Cerebellar cortex (tissue), 1 donor: ENCODE measurements at places on chromosomes 3 and 15.

DNA sequence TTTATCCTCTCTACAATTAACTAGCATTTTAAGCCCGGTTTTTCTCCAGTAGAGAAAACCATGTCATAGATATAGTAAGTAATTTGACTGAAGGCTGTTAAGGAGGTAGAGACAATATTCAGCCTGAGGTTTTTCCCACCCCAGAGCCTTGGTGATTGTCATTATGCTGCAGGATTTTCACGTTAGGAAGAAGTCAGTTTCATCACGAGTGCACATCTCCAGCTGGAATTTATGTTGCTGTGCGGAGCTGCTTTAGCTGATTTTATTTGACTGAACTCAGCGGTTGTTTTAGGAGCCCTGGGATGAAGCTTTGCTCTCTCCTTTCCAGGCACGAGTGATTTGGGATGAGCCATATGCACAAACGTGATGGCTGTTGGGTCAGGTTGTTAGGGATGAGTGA, 271.3 kb upstream of the RGMA start:
- no peak for DNase-seq

GRCh38 chr3:36832406-36832805, 68.1 kb upstream of the DCLK3 start:
- DNase-seq: no peak

DNA sequence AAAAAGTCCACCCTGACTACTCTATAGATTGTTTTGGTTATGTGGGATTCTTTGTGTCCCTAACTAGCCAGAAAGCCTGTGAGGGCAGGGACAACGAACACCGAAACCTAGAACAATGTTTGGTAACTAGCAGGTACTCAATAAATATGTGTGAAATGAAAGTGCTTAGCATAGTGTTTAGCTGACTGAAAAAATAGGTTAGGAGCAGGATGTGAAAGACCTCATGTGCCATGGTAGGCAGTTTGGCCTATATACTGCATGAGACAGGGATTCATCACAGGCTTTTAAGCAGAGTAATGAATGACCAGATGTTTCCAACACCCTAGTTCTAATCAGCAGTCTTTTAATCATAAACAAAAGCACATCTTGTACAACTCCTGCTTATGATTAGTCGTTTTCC, 64.2 kb downstream of the MYO5A start:
- DNase-seq: no peak

GRCh38 chr15:22735781-22736180, 50.7 kb upstream of the NIPA1 start:
- DNase-seq: no peak

GRCh38 chr3:171327441-171328174, 132.6 kb downstream of the TNIK start:
- no peak for DNase-seq

- no peak for DNase-seq
Observed at GRCh38 chr15:93296759-93297500, 207.9 kb upstream of the RGMA start.

- no peak for DNase-seq
Observed at GRCh38 chr3:194971009-194971408, 285.3 kb downstream of the FAM43A start.

DNA sequence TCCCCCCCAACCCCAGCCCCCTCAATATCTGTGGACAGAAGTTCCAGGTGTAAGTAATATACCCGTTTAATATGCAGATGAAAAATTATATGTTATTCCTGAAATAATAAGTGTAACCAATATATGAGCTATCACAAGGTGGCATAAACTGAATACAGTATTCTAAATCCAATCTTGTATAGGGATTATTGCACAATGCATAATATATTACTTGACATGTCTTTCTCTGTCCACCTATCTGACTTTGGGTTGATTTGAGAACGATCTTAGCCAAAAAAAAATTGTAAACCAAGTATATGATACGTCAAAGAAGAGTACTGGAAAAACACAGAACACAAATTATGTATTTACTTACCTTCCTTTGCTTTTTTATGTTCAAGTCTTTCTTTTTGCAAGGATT, 47.8 kb downstream of the GOLIM4 start:
- DNase-seq: no peak

DNA sequence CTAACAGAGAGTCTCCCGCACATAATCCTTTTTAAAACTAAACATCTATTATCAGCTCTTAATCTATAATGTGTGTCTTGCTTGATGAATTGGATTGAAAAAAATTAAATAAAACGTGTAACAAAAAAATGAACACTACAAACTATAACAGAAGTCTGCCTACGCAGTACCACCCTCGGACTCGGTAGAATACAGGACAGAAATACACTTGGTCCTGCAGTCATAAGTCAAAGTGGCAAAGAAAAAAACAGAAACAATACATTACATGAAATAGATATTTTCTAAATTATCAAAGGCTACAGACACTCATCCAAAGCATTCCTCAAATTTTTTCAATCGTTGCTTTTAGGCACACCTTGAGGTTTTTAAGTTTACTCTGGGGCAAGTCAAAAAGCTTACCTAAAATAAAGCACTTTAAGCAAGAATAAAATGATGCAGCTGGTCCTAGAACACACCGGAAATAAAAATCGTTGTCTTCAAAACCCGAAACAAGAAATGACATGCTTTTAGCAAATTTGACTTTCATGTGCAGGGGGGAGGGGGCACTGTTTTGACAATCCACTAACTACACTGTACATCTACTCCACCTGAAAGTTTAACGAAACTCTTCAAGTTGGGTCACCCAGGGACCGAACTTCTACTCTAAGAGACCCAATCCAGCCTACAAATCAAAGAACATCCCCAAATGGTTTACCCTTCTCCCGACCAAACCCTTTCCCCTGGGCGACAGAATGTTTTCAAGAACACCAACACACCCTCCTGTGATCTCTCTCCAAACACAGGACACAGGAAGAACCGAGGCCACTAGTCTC, 1.3 kb downstream of the ADAM10 start:
- DNase-seq: no peak

DNA sequence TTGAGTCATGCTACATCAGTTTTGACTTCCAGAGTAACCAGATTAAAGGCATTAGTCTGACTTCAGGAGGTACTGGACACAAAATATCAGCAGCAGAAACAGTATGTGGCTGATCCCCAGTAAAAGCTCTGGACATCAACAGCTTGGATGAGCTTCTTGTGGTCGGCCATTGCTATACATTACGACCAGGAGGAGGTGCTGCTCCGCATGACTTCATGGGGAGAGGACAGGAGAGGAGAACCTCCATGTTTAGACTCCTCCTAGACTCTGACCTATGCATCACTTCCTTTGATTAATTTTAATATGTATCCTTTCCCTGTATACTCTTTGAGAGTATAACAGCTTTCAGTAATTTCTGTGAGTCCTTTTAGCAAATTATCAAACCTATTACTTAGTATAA, 285.6 kb upstream of the ARHGEF26 start:
- DNase-seq: no peak

- DNase-seq: no peak
Observed at GRCh38 chr3:129521611-129522010, 6.8 kb upstream of the RHO start.

GRCh38 chr3:131616719-131617118, 113.9 kb upstream of the MRPL3 start:
- no peak for DNase-seq

DNA sequence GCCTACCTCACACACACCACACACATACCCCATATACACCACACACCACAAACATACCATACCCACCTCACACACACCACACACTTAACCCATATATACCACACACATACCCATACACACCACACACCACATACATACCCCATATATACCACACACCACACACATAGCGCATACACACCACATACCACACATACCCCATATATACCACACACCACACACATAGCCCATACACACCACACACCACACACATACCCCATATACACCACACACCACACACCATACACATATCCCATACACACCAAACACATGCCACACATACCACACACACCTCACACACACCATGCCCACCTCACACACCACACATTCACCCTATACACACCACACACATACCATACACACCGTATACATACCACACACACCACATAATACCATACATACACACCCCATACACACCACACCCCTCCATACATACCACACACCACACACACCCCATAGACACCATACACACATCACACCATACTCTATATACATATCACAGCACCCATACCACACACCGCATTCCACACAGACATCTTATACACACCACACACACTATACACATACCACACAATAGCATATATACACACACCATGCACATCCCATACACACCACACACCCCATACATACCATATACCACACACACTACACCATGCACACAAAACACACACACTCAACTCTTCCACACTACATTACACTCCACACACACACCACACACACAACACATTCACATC, 29.5 kb downstream of the APBA2 start:
- DNase-seq: no peak

GRCh38 chr3:189277711-189278110, 105.9 kb downstream of the TPRG1 start:
- no peak for DNase-seq

DNA sequence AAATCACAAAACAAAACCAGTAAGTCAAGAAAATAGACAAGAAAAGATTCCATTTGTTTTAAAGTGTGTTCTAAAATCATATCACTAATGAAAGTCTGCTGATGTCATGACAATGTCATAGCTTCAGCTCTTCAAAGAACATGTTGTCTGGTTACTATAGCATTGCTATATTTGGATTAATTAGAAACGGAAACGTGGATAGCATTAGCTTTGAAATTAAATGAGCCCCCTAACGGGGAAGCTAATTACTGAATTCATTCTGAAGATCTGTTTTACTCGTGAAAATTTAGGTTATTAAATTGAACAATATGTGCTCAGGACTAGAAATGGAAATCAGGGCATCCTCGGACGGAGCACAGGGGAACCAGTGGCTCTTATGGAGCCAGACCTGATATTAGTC, 316.7 kb upstream of the AGTR1 start:
- DNase-seq: no peak

DNA sequence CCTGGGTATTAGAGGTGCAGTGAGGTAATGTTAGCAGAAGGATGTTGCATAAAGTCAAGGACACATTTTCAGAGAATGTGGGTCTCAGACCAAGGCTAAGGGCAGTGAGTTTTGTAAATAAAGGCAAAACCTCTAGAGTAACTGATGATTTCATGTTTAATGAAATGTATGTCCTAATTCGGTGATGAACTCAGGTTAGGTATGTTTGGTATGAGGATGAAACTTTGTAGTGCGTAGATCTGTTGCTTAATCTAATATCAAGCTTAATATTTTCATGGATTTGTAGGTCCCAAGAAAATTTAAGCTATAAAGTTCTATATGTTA, 3.6 kb downstream of the USP50 start:
- no peak for DNase-seq
